ENCODE measurements at places on chromosomes 16 and 17.

GRCh38 chr17:4040784-4041183, 76.5 kb upstream of the ATP2A3 start:
- DNase-seq: no peak

DNA sequence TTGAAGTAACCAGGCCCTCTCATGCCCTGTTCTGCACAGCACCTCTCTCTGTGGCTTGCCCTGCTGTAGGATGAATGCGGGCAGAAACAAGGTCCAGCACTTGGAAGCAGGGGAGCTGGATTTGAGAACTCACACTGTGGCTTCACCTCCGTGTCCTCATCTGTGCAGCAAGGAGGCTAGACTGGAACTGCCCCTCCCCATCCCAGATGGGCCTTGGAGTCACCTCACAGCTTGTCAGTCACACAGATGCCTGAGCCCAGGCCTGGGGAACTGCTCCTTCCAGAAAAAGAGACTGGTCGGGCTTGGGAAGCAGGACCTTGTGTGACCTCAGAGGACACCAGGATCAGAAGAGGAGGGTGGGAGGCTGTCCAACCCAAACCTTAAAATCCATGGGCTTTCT, 180.8 kb downstream of the CCT6B start:
- DNase-seq: no peak

- DNase-seq: no peak
Observed at GRCh38 chr17:65536573-65537342, 24.7 kb downstream of the AXIN2 start.

DNA sequence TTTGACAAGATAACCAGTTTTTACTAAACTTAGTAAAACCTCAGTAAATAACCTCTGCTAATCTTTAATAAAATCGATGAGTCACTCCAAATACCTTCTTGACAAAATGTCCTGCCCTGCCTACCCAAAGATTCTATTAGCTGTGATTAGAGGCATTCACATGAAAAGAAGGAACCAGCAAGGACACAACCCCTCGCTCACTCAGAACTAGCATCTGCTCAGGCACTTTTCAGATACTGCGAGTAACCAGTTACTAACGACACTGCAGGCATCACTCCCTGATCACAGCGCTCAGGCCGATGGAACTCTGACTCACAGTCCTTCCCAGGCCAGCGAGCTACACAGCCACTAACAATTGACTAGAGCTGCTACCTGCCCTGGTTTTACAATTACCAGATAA, 24.3 kb downstream of the PELP1 start:
- no peak for DNase-seq

DNA sequence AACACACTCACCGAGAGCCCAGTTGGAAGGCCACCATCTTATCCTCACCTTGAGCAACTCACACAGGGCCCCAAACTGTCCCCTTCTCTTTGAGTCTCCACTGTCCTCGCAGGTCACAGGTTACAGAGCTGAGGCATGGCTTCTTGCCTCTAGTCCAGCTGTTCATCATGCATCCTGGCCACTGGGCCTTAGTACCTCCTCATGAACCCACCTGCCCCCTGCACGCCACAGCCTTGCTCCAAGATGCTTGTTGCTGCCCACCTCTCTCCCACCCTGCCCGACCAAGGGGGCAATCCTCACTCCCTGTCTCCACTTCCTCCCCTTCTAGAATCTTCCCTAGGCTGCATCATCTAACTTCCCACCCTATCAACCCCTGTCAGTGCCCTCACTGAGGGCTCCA, 17.1 kb downstream of the CDH5 start:
- DNase-seq: no peak

DNA sequence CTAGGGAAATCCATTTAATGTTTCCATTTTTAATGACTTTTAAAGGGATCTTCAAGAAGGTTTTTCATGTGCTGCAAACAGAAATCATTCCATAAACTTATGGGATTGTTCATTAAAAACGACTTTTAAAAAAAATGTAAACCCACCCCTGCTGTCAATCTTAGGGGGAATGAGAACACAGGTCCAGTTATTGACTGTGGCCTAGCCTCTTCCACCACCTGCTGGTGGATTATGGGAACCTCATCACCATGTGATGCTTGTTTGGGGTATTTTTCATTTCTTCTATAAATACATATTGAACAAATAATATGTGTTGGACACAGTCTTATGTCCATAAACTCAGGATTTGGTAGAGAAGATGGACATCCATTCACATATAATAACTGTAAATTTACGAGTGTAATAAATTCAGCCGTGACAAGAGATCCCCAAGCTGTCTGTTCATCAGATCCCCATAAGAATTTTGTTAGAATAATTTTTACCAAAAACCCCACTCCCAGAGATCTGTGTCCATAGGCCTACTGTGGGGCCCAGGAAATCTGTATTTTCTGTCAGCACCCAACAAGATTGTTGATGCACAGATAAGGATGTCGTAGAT, 42.0 kb upstream of the TMC5 start:
- DNase-seq: peak; percentile 32

DNA sequence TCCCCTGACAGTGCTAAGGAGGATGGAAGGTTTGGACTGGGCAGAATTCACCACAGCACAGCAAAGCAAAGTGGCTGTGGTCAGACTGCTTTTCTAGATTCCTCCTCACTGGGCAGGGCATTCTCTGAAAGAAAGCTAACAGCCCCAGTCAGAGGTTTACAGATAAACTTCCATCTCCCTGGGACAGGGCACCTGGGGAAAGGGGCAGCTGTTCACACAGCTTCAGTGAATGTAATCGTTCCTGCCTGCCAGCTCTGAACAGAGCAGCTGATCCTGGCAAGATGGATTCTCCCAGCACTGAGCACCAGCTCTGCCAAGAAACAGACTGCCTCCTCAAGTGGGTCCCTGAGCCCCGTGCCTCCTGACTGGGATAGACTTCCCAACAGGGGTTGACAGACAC, 42.4 kb upstream of the KIF2B start:
- no peak for DNase-seq

DNA sequence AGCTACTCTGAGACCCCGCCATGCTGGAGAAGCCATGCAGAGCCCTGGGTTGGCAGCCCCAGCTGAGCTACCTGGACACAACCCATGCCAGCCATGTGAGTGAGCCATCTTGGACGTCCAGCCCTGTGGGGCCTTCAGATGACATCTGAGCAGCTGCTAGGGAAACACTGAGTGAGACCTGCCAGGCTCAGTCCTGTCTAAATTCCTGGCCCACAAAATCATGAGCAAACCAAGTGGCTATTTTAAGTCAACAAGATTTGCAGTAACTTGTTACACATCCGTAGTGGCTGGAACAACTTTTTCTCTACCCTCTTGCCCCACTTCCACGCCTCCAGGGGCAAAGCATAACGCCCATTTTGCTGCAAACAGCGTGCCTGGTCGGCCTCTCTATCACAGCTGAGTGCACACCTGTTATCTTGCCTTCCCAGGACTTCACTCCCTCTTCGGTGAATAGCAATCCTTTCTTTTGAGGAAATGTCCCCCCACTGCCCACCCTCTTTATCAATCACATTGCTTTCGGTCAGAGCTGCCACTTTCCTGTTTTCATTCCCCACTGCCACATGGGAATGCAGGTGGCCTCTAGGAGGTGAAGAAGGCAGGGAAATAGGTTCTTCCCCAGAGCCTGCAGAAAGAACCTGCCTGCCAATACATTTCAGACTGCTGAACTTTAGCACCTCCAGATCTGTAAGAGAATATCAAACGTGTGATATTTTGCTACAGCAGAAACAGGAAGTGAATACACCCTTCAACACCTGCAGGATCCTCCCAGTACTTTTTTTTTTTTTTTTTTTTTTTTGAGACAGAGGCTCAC, 7.4 kb upstream of the SCIMP start:
- DNase-seq: no peak

DNA sequence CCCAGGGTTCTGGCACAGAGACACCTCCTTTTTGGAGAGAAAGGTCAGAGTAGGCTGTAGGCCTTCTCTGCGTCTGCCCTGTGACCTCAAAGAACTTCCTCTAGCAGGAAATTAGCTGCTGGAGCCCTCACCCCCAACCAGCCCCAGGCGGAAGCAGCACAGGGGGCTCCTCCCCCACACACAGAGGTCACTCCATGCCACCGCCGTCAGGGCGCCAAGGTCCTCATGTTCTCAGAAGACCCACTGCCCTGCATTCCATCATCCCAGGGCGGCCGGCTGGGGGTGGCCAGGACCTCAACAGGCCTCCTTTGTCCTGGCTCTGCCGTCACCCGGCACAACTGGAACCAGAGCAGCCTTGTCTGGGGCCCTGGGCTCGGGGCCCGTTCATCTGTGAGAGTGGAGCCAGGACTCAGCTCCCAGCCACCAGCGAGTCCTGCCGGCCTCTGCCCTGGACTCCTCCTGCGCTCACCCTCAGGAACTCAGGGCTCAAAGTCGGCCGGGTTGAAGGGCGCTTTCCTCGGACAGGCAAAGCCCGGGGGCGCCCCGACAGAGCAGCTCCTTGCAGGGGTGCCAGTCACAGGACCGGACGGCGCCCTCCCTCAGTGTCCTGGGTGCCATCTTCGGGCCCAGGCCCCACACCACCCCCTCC, 1.2 kb downstream of the TMC6 start:
- no peak for DNase-seq

DNA sequence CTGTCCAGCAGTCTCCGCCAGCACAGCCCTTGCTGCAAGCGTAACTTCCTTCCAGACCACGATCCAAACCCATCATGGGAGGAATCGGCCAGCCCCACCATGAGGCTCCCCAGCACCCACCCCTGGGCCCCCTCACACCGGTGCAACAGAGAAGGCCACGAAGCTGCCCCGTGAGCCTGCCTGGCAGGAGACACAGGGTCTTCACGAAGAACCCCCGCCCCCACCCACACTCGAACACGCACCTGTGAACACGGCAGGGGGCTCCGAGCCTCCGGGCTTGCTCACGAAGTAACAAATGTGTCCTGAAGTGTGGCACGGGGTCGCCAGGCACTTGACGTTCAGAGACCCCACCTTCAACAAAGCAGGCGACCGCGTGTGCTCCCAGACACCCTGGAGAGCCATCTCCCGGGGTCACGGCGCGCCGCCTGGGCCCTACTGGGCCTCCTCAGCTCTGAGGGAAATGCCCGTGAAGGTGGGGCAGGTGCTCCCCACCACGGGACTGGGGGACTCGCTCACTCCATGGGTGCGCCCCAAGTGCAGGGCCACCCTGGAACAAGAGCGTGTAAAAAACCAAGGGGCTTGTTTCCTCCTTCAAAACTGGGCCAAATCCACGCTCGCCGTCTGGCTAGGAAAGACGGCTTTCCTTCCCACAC, 7.6 kb downstream of the HAGH start:
- no peak for DNase-seq

DNA sequence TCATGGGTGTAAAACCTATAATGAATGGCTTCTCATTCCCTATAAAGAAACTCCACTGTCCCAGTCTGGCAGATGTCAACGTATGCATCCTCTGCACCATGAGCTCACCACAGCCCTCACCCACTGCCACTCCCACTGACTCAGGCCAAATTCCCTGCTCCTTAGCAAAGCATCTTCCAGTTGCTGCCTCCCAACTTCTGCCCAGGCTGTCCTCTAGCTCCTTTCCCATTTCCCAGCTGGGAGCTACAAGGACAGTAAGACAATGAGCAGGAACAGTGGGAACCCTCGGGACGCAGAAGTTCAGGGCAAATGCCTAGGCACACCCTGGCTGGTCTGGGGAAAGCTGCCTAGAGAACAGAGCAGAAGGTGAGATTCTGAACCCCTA, 9.1 kb upstream of the THAP11 start:
- no peak for DNase-seq

- no peak for DNase-seq
Observed at GRCh38 chr17:76428511-76428910, 24.4 kb downstream of the UBE2O start.

DNA sequence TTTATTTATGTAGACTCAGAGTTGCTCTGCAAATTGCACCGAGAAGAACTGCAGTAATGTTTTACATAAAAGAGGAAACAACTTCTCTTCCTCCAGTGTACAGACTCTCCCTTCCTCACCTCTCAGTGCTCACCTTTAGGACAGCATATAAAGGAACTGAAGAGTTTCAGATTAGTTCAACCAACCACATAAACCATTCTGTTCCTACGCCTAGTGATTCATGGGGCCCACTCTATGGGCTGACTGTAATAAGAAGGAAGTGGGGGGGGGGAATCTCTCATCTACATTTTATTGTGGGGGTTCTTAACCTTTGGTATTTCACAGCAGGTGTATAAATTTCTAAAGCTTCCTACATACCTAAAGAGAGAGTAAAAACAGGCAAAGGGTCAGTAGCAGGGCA, 18.3 kb downstream of the ZSWIM7 start:
- peak; percentile 43 for DNase-seq

DNA sequence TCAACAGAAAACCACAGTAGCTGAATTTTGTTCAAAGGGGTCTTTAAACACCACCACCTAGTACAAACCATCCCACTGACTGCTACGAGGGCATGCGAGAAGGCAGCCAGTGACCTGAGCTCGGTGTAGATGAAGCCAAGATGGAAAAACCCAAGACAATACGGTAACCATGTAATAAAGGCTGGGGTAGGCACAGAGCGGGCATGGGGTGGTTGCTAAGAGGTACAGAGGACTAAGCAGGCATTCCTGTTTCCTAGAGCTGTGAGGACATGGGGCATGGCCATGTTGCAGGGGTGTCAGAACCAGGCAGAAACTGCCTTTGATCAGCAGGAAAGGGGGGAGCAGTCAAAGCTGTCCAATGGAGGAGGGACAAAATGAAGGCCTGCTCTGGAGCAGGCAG, 52.1 kb downstream of the NDEL1 start:
- DNase-seq: no peak

GRCh38 chr17:45293413-45294211, 23.2 kb downstream of the MAP3K14 start:
- DNase-seq: no peak

GRCh38 chr17:66643815-66644710, 190.9 kb upstream of the CACNG5 start:
- no peak for DNase-seq

DNA sequence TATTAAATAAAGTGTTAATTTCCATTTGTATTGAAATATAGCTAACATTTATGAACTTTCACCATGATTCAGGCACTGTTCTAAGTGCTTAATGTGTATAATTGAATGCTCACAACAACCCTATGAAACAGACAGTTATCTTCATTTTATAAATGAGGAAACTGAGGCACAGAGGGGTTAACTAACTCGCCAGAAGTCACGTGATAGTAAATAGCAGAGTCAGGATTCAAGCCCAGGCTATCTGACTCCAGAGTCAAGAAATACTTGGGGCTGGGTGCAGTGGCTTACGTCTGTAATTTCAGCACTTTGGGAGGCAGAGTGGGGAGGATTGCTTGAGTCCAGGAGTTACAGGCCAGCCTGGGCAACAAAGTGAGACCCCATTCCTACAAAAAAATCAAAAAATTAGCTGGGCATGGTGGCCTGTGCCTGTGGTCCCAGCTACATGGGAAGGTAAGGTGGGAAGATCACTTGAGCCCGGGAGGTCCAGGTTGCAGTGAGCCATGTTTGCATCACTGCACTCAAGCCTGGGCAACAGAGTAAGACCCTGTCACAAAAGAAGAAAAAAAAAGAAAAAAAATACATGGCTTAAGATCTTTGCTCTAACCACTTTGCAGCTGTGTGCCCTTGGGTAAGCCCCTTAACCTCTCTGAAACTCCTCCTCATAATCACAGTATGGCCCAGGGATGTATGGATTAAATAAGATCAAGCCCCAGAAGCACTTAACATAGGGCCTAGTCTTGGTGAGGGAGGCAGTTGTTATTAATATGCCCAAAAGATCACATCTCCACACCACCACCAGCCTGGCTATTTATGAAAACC, 29.0 kb downstream of the WSB1 start:
- DNase-seq: no peak
